Activated T-cell treated with anti-CD3 and anti-CD28 coated beads, Interleukin-2, amount 50 U/mL, for 1 hour (primary cell): ENCODE measurements at places on chromosomes 1 and 21.

DNA sequence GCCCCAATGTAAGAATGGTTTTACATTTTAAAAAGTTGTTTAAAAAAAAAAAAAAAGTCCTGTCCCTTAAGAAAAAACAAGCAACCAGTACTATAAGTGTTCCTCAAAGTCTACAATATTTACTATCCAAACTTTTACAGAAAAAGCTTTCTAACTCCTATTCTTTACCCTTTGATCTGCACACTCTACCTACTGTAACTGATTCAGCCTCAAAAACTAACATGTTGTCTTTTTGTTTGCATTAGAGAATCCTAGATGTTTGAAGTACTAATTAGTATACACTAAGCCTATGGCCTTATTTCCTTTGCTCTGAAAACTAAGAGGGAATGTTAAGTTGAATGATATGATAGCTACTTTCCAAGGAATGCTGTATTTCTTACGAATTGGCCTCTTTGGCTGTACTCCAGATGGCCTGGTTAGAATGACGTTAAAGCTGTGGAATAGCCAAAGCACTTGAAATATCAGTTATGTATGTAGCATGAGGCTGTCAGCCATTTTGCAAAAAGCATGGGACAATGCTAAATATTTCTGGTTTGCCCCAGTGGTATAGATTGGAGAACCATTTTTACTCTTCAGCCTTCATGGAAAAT is 234.8 kb downstream of the GPR52 start:
- DNase-seq: no peak

GRCh38 chr1:182909578-182909977 is 43.4 kb downstream of the SHCBP1L start:
- no peak for DNase-seq

DNA sequence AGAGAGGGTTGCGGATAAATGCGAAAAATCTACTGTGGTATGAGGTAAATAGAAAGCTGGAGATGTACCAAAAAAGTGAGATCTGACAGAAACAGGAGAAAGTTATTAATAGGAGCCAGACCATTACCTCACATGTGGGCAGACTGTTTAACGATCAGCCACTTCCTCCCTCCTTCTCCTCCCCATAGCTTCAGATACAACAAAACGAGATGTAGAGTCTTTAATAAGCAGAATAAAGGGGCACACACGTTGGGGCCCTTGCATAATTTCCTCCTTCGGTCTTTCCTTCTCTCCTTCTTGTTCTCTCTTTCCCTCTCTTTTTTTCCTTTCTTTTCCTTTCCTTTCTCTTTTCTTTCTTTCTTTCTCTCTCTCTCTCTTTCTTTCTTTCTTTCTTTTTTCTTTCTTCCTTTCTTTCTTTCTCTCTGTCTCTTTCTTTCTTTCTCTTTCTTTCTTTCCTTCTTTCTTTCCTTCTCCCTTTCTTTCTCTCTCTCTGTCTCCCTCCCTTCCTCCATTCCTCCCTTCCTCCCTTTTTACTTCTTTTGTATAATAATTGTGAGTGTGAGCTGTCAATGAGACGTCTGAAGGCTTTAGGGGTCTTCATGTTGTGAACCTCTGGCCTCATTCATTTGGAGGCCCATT is 242.1 kb downstream of the GRIK1 start:
- no peak for DNase-seq

DNA sequence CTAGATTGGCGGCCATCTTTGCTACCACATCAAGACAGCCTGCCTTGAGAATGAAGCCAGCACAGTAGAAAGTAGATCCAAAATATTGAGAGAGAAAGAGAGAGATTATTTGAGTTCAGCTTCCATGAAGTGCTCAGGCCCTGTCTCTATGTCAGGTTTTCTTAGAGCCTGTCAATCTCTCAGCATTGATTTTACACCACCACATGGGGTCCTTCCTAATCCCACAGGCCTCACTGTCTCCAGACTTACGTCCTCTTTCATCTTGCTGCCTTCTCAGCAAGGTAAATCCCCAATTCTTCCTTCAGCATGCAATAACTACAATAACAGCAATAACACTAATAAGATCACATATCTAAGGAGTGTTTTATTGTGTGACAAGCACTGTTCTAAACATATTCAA is 21.0 kb downstream of the DYNLT5 start:
- DNase-seq: no peak

DNA sequence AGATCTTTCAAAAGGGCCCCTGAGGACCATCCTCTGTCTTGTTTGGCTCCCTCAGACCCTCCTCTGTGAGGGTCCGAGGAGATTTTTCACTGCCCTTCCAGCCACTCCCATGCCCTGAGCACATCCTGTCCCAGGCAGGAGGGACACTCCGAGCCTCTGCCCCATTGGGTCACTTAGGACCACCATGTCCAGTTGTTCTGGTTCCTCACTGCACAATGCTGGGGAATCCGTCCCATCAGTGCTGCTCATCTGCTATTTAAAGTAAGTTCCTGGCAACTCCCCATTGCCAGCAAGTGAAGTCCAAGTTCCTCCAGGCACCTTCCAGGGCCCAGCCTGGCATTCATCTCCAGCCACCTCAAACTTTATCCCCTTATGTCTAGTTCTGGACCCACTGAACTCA is 117.5 kb upstream of the GRIK3 start:
- DNase-seq: no peak

- DNase-seq: no peak
These were observed 1.9 kb upstream of the DCAF6 start for GRCh38 chr1:167934426-167935215.

DNA sequence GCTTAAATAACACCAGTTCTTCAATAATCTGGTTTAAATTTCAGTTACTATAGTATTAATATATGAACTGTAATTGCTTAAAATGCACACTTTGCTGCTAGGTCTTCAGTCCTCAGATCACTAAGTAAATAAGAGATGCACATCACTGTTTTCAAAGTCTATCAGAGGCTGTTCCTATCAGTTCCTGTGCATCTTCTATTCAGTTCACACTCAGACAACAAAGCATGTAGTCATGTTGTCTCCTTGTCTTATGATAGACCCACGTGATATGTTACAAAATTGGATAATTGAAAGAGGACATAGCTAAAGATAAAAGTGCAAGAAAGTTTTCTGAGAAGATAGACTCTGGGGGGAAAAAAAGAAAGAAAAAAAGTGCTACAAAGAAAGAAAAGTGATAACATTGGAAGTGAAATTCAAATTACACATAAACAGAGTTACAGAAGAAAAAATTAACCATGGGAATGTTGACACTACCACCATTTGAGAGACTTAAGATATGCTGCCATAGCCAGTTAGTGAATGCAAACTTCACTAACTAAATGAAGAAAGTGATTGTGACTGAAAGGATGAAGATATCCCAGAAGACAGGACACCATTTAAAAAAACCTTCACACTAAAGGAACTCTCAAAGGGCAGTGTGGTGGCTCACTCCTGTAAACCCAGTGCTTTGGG is 33.9 kb upstream of the TSNAX start:
- DNase-seq: no peak

GRCh38 chr1:97084546-97084945 is 363.0 kb downstream of the PTBP2 start:
- no peak for DNase-seq

DNA sequence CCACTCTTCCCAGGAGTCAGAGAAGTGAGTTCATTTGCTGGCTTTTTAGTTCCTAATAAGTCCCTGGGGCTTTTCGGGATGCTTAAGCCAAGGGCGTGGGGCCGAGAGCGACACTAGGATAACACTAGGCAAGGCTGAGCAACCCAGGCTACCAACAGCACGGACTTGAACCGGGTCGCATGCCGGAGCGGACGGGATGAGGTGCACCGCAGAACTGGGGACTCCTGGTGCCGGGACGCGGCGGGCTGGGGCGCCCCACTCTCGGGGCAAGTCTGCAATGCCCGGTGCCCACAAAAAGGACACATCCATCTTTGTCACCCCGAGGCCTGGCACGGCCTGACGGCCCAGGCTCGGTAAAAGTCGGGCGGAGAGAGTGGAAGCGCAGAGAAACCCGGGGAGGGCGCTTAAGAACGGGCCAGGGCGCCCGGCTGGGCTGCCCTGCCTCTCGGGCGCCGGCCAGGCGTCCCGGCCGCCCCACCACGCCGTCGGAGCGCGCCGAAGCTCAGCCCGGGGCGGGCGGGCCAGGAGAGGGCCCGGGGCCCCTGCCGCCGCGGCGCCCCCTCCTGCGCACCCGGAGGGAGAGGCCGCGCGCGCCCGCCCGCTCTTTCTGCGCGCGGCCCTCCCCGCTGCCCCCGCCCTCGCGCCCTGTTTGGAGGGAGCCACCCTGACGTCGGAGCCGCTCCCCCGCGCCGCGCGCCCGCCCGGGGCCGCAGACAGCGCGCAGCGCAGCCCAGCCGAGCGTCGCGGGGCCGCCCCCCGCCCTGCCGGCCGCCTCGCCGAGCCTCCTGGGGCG is at the start of gene NBL1:
NBL1 (plus strand) TSS at position 710 of the 793 bp plus-strand sequence. CDS start 10,720 bp downstream, outside the sequence.
- DNase-seq: peak; percentile 82

- DNase-seq: no peak
These were observed 362.2 kb upstream of the LYPLAL1 start for GRCh38 chr1:218811497-218811896.

GRCh38 chr1:186950547-186950946 is 121.8 kb downstream of the PLA2G4A start:
- no peak for DNase-seq

GRCh38 chr1:37473431-37474045 is 842 bp upstream of the ZC3H12A start:
- no peak for DNase-seq

GRCh38 chr21:45768740-45769048 is 125.2 kb downstream of the PCBP3 start:
- DNase-seq: no peak

DNA sequence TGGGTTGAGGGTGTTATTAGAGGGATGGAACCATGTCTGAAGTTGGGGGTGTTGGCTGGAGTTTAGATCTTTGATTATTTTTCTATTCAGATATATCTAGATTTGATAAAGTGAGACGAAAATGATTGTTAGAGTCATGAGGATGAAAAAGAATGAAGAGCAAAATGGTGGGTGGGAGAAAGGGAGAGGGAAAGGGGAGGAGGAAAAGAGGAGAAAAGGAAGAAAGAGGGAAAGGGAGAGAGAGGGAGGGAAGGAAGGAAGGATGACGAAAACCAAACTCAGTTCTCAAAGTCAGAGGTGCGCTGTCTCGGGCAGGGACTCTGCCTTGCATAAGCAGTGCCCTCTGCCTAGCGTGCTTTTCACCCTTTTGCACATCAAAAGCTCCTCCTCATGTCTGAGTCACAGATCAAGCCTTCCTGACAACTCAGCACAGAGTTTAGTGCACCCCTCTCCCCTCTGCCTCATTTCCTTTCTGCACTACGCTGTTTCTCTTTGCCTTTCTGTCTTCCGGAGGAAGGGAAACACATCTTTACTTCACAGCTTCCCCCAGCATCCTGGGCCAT is 225.8 kb upstream of the PROX1 start:
- no peak for DNase-seq

- DNase-seq: no peak
These were observed 23.5 kb downstream of the CYP4B1 start for GRCh38 chr1:46822248-46822826.

DNA sequence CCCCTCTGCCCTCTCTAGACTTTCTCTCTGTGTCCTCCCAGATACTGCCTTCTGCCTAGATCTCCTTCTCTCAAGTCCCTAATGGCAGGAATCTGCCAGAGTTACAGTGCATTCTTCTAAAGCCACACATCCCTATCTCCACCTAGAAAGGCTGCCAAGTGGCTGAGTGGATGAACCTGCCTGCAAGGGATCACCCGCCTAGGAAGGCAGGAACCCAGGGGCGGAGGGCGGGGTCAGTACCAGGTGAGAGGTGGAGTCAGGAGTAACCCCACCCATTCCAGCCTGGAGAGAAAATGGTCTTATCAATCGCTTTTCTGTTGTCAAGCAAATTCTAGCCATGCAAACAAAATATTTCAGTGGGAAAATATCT is 60.8 kb downstream of the BCAR3 start:
- no peak for DNase-seq

DNA sequence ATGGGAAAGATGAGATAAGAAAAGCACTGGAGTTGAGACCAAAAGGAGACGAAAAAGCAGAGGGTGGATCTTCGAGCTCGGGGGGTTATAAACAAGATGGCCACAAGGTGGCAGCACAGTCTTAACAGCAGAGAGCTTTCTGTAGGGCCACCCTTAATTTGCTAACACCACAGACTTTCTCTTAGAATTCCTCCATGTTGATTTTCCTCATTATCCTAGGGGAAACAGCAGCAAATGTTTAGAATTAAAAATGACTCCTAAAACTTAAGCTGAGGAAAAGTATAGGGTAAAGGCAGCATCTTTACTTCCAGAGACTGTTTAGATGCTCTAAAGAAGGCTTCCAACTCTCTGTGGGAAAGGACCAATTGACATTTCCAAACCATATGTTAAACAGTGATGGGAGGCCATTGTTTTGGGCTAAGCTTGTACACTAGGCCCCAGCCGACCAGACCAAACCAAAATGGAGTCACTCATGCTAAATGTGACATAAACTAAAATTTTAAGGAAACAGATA is 2.5 kb upstream of the APOBEC4 start:
- DNase-seq: peak; percentile 72

DNA sequence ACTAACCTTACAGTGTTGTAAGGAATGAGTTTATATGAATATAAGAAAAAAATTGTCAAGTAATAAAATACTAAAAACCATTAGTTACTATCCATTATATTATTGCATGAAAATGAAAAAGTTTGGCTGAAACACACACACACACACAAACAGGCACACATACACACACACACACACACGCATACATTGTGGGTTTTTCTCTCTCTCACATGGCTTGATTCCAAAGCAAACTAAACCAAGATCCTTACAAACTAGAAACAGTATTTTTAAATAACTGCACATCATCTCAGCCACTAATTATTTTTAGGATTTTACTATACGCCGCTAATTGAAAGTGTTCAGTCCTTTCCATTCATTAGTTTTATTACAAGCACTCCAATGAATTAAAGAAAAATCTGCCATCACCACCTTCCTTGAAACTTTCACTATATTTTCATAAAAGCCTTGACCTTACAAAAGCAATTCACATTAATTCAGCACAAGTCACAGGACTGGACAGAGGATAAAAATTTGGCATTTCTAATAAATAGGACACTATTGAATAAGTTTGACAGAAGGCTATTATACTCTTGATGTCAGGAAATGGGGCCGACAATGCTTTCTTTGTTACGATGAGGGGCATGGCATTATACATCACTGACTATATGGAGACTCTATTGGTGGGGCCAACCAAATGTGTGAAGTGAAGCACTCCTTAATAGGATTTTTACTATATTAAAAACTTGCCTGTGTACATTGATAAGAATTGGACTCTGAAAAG is 187.0 kb upstream of the ESRRG start:
- no peak for DNase-seq

GRCh38 chr1:27931759-27932158 is 3.0 kb upstream of the SMPDL3B start:
- no peak for DNase-seq

GRCh38 chr21:15624646-15625045 is 105.1 kb upstream of the USP25 start:
- DNase-seq: no peak

GRCh38 chr21:43770066-43770655 is 5.9 kb downstream of the CSTB start:
- DNase-seq: no peak

DNA sequence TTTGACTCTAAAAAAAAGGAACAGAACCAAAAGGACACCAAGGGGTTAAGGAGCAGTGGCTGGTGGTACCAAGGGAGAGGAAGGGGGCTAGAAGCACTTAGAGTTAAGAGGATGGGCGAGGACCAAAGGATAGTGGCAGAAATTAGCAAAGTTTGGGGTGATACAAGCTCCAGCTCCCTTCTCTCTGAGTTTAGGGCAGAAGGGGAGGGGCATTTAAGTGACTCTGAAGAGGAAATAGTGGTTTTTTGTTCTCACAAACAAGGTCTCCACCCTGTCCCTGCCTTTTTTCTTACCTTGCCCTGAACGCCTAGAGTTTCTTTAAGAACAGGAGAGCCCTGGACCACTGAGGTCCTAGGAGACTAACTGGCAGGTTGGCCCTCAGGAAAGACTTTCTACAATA is 3.3 kb downstream of the CDC42SE1 start:
- no peak for DNase-seq
